ENCODE measurements at places on chromosomes 11 and 22.
A peak's percentile ranks its signal among the peaks of the same experiment; 100 is the strongest.

DNA sequence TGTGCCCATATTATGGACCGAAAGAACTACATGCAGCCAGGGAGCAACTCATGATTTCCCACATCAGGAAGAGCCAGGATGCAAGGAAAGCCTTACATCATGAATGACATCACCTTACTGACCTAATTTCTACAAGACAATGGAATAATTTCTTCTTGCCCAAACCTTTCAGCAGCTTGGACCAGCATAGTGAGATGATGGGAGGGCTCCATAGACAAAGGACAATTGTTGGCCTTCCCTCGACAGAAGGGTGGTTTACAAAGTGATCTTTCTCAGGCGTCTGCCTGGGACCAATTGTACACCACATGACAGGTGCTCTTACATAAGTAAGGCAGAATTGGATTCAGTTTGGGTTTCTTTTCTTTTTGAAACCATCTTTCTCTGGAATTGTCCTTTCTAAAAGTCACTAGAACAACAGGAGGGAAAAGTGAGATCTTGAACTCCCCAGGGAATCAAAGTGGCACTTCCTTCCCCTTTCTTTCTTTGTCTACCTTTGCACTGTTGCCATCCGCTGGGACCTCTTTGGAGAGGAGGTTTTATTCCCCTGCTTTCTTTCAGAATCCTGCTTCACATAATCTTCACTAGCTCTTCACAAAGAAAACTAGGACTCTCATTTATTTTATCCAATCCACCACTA, 51.7 kb upstream of the PAK1 start:
- DNase-seq, result no peak

DNA sequence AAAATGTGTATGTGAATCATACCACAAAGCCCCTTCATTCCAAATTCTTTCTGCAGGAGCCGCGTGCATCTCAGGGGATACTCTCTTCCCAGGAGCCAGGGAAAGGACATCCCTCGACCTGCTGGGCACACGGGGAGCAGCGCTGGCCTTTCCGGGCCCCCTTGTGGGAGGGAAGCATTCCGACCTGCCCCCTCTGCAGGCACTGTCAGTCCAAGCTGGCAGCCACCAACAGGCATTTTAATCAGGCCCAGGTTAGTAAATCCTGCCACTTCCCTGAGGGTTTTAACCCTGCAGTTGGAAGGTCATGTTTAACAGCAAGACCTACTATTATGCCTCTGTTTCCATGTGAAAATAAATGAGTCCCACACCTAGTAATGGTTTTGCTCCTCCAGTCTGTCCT, 391.5 kb downstream of the SHANK2 start:
- DNase-seq, result no peak

DNA sequence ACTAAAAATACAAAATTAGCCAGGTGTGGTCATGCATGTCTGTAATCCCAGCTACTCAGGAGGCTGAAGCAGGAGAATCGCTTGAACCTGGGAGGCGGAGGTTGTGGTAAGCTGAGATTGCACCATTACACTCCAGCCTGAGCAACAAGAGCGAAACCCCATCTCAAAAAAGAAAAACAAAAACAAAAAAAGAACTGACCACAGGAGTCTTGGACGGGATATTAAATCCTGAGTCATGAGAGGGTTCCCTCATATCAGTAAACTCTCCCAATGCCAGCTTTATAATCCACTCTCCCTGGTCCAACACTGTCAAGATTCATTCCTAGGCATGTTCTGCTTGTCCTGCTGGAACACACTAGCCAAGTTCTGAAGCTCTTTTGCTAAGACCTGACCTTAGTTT, 61.5 kb upstream of the EP300 start:
- no peak for DNase-seq

GRCh38 chr22:30582788-30583545, 8.5 kb upstream of the GAL3ST1 start:
- DNase-seq, result no peak

DNA sequence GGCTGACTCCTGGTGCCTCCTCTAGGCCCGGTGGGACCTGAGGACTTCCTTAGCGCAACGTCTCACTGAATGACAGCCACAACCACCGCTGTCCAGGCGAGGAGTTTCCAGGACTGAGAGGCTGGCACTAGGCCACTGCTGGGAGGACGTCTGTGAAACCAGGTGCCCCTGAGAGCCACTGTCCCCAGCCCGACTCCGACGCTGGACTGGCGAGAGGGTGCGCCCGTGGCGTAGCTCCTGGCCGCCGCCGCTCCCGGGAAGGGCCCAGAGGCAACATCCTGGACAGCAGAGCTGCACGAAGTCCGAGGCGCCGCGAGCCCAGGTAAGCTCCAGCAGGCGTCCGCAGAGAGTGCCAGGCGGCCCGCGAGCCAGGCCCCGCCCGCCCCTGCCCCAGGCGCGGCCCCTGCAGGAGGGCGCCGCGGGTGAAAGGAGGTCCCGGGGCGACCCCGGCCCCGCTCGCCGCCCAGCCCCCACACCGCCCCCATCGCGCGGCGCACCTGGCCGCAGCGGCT, 525 bp downstream of the DGCR2 start:
- DNase-seq, result peak; percentile 33

DNA sequence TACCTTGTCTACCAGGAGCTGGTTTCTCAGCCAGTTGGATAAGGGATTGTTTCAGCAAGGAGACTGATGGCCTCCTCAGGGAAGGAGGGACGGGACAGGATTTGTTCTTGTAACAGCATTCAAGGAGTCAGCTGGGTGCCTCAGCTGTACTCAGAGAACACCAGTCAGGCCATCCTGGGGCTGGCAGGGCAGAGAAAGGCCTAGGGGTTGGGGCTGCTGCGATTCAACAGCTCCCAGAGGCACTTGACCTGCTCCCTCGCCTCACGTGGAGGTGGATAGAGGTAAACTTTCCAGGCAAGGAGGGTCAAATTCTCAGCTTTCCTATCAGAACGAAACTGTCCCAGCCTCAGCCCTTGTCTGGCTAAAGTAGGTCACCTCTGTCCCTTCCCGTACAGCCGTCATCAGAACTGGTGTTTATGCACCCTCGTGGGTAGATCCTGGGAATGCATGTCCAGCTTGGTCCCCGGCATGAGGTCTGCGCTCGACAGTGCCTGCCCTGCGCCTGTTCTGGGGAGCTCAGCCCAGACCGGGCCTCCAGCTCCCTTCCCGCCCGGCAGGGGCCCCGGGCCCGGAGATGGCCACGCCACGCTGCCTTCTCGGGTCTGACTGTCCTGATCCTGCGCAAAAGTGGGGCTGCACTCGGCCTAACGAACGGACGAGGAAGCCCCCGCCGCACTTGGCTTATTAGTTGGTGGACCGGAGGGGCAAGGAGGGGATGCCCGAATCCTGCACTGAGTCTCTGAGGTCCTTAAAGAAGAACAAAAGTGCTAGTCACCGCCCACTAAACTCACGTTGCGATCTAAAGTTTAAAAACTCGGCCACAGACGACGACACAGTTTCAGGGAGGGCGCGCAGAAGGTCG, 762 bp upstream of the CCDC134 start:
- no peak for DNase-seq

DNA sequence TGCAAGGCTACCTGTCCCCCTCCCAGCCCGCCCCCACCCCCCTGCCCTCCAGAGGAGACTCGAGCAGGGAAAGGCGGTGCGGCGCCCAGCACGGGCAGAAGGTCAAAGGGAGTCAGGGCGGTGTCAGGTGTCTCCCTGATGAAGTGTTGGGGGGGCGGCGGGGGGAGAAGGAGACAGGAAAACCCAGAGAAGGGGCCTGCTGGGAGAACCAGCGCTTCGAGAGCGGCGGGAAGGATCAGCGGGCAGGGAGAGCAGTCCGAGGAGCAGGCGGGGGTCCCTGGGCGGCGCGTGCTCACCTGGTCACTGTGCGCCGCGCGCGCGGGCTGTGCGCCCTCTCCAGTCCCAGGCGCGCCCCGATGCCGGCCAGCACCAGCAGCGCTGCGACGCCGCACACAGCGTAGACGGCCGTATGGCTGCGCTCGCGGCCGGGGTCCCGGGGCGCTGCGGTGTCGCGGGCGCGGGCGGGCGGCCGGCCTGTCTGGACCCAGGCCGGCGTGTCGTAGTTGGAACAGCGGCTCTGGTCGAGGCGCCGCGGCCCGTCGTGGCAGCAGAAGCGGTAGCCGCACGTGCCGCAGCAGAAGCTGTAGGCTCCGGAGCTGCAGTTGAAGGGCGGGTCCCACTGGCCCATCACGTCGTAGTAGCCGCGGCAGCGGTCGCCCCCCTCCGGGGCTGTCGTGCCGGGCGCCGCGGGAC, 886 bp downstream of the SHISA8 start:
- no peak for DNase-seq

DNA sequence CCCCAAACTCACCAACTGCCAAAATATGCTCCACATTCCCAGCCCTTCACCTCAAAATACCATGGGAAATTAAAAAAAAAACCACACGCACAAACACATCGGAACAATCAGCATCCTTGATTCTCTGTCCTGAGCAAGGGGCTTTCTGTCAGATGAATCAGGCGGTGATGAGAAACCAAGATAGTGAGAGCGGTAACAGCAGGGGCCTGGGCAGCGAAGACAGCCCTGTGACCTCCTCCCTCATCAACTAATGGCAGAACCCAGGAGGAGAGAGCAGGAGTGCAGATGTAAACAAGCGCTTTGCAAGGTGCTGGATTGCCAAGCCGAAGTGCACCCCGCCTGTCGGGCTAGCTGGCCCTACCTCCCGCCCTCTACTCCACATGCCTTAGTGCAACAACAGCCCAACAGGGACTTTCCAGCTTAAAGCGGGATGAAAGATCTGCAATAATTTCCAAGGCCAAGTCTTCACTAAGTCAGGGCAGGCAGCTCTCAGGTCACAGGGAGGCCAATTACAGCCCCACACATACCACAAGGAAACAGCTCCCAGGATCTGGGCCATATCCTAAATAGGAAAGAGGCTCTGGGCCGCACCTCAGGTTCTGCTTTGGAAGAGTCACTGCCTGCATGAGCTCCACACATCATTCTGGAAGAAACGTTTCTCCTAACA, 72.2 kb upstream of the BID start:
- DNase-seq, result no peak

DNA sequence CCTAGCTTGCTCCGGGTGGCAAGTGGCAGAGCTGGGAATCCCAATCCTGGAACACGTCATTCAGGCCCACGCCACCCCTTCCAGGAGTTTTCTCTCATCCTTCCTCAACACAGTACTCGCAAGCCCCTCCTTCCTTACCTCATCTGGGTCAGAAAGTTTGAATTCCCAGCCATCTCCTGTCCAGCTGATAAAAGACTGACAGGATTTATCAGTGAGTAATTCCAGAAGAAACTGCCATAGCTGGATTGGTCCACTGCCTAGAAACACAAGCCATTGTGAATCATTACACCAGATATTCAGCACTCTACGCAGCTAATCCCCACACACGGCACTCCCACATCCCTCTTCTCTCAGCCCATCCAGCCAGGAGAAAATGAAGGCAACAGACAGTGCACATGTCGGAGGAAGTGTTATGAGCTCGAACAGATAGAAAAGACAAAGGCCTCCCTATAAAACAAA, 124.0 kb downstream of the ETS1 start:
- DNase-seq, result no peak

DNA sequence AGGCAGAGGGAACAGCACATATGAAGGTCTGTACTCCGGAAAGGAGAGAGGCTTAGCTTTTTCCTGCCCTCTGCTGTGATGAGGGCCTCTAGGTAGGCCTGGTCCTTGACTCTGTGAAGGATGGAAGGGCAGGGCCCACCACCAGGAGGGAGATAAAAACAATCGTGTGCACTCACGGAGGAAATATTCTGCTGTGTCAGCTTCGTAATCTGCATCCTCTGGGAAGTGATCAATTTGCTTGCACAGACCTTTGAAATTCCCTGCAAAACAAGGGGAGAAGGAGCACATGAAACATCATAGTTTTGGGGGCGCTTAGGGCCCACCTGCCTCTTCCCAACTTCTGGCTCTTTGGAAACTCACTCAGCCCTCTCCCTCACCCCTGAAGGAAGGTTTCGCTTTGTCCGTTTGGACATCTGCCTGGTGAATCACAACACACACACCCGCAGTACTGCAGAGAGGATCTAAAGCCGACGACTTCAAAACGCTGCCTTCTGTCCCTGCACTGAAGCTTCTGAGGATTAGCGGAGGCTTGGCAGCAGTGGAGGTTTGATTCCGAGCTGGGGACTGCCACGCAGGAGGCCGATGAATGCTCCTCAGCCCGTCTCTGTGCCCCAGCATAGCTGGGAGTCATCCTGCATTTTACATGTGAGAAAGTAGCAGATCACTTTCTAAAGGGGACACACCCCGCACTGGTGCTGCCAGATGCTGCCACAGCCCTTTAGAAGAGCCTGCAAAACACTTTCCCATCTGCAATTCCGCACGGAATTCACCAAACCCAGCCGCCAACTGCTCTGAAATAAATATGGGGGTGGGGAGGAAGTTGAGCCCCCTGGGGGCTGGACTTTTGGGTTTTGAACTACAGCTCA, 58.6 kb upstream of the EIF3D start:
- DNase-seq, result no peak

Measured in effector CD8-positive, alpha-beta T cell (primary cell).